ENCODE measurements at places on chromosomes 2 and 18.

GRCh38 chr18:59985289-59985688, 85.5 kb downstream of the PMAIP1 start:
- DNase-seq, result no peak

GRCh38 chr2:13414897-13415296, 698.2 kb downstream of the TRIB2 start:
- DNase-seq, result no peak

- DNase-seq, result no peak
Observed at GRCh38 chr2:145256551-145256950, 736.6 kb upstream of the ZEB2 start.

GRCh38 chr18:6728331-6728730, 1.2 kb upstream of the ARHGAP28 start:
- DNase-seq, result no peak

DNA sequence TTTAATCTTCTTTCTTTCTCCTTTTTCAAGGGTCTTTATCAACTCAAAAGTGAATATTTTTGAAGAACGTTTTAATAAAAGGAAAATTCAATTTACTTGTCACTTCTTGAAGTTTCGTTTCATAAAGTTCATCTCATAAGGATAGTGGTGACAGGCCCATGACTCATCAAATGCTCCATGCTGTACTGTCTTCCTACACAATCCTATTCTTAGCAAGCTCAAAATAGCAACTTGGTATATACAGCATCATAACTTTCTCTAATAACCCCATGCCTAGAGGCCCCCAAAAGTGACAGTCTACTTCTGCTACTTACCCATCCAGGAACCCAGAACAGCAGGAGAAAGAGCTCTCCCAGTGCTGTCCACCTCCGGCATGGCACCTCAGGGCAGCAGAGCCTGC, 7.7 kb downstream of the FBXO15 start:
- DNase-seq, result no peak

All from T-helper 9 cell (primary cell).